Forelimb muscle (tissue), 1 donor: ENCODE measurements at places on chromosomes 5 and 9. TPM values are rescaled to one million over a fixed set of nuclear protein-coding genes. Genes with fewer than 3 reads are reported as not detected.

ADRA1B gene
- 0.24 TPM for polyA plus RNA-seq

PCDHGB3 gene
- 1.6 TPM for polyA plus RNA-seq

HCN1 gene
- 3.1 TPM for polyA plus RNA-seq

FANCC gene
- polyA plus RNA-seq: 15.3 TPM

ISL1 gene
- 0.08 TPM for polyA plus RNA-seq
